ENCODE measurements at places on chromosomes 16 and 17.

- no peak for DNase-seq
These were observed 18.3 kb downstream of the COX11 start for GRCh38 chr17:54950116-54950515.

GRCh38 chr17:280901-281300, 71.7 kb downstream of the RPH3AL start:
- DNase-seq, result no peak

DNA sequence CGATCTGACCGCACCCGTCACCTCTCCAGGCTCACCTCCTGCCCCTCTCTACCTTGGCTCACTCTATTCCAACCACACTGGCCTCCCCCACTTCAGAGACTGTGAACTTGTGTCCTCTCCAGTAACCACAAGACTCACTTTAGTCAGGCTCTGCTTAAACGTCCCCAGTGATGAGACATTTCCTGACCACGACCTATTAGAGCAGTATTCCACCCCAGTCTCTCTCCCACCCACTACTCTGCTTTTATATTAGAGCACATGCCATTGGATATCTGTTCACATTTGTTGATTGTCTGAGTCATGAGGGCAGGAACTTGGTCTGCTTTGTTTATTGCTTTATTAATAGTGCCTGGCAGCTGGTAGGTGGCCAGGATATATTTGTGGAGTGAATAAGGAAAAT, 20.1 kb downstream of the COX11 start:
- DNase-seq, result no peak

DNA sequence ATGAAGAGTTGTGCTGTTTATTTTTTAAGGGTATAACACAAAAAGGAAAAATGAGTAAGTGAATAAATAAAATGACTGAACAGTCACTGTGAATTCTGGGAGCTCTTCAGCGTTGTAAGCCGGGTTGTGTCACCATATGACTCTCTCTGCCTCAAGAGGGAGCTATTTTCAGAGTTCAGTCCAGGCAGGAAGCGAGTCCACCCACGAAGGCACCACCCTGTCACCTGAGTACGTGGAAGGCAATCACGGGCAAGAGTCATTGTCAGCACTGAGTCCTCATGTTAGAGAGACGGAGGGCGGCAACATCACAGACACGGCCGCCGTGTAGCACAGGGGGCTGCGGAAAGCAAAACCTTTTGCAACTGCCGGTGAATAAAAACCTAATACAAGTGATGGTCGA, 227.6 kb downstream of the UTP18 start:
- DNase-seq, result peak; percentile 9

DNA sequence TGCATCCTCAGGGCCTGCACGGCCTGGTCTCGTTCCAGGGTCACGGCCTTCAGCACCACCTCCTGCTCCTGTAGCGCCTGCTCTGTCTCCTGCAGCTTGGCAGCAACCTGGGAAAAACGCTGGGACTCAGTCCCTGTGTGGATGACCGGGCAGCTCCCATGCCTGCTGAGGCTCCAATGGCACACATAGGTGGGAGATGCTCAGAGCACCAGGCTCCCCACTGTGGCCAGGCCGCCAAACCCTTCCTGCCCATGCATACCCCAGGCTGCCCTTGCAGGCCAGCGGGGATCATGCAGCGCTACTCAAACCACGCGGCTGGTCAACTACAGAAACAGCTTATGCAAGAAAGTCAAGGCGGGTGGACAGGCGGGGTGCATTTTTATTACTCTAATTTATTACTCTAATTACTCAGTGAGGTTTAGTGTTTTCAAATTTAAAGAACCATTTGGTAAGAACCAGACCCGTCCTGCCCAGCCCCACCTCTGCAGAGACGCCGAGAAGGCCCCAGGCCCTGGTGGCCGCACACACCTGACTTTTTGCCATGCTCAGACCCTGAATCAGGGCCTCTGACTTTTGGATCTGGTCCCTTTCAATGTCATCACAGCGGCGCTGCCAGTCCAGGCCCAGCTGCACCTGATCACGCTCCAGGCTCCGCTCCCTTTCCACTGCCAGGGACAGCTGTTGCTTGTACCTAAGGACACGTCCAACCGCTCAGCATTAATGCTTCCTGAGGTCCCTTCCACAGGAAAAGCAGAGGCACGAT, 34.0 kb downstream of the CCDC57 start:
- DNase-seq, result no peak

GRCh38 chr16:30557957-30558788, at the start of gene ZNF764:
Gene ZNF764, minus strand, starts transcription at chr16:30558374. Its CDS starts 192 bp downstream, at chr16:30558182.
- DNase-seq, result peak; percentile 94

GRCh38 chr17:28298449-28298848, 20.6 kb upstream of the TMEM97 start:
- no peak for DNase-seq

DNA sequence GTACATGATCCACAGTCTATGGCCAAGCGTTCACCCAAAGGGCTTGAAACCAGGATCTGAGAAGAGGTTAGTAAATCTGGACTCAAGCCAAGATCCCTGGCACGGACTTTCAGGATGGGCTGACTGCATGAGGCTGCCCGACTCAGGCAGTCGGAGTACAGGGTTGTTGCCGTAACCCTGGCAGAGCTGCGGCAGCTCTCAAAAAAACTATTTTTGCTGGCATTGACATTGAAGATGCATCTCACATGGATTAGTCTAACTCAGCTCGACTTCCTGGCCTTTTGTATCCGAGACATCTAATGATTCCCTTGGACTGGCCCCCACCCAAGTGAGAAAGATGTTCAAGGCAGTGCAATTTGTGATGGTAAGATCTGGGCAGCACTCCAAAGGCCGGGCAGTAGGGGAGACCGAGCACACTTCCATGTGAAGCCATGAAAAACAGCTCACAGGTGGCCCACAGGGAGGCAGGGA, 6.2 kb downstream of the SLC47A1 start:
- DNase-seq, result no peak

- no peak for DNase-seq
These were observed 86.7 kb upstream of the RCVRN start for GRCh38 chr17:9991796-9992195.

GRCh38 chr17:79164408-79164807, 89.8 kb downstream of the ENGASE start:
- DNase-seq, result no peak

DNA sequence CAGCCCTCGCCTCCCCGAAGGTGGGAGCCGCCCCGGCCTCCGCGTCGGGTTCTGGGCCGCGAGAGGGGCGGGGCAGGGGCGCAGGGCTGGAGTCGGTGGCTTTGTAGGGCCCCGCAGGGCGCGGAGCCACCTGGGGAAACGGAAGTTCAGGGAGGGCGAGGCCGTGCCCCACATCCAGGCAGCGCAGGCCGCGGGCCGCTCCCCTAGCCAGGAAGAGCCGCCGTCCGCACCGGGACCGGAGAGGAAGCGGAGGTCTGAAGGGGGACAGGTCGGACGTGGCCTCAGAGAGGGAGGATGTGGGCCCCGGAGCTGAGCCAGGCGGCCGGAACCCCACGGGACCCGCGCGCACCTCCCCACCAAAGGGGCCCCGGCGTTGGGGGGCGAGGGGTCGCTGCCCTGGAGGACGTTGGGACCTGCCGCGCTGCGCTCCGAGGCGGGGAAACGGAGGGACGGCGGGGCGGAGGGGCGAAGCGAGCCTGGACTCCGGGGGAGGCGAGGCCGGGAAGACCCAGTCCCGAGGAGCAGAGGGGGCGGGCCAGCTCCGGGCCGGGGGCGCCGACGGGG, 482 bp upstream of the SLC16A3 start:
- DNase-seq, result no peak

DNA sequence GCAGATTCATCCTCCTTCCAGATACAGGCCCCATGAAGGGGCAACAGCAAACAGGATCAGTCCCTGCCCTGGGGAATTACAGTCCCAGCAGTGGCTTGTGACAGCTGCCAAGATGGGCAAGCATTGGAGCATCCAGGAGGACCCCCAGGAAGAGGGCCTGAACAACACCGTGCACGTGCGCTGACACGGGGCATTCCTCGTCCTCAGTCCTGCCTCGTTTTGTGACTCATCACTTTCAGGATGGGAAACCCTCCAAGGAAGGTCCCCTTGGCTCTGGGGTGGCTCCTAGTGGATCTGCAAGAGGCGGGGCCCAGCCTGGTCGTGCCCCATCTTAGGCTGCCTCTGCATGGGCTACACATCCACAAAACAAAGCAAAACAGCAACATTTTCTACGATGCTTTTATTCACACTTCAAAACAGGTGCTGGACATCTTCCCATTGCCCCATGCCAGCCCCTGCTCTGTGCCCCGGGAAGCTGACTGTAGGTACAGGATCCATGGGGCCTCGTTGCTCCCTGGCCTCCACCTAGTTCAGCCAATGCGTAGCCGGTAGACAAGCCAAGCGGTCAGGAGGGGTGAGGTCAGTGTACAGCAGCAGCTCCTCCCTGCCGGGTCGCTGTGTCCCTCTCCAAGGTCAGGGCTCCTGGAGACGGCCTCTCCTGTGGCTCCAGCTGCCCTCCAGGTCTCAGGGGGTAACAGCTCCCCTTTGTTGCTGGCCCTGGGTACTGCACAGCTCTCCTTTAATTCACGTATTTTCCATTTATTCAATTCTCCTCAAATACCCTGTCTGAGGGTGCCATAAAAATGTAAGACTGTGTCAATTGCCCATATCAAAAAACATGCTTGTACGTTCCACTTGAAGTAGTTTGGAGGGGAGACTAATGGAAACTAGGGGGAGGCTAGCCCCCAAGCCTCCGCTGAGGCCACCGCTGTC, 32.2 kb downstream of the ACTG1 start:
- no peak for DNase-seq

DNA sequence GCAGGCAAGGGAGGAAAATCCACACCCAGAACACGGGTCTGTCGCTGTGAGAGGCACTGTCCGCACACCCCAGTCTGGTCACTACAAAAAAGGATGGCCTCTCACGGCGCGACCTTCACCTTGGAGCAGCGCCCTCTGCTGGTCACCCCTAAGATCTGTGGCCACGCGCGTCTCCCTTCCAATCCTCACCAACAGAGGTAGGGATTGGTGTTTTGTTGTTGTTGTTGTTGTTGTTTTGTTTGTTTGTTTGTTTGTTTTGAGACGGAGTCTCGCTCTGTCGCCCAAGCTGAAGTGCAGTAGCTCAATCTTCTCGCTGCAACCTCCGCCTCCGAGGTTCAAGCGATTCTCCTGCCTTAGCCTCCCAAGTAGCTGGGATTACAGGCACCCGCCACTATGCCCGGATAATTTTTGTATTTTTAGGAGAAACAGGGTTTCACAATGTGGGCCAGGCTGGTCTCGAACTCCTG, 15.0 kb upstream of the C17orf58 start:
- DNase-seq, result no peak
